Muscle of leg (tissue), 16 donors: ENCODE measurements at places on chromosomes 7 and 10.

- no peaks in the 10 kb centered on the region for H3K27me3 ChIP-seq
- H3K4me1 ChIP-seq = peaks cover 2% of the 10 kb centered on the region
- no peaks in the 10 kb centered on the region for H3K36me3 ChIP-seq
- H3K27ac ChIP-seq = no peak overlapping the region
- H3K4me3 ChIP-seq = no peak overlapping the region
Observed at GRCh38 chr7:43843296-43843695, 26.0 kb downstream of the MRPS24 start.

DNA sequence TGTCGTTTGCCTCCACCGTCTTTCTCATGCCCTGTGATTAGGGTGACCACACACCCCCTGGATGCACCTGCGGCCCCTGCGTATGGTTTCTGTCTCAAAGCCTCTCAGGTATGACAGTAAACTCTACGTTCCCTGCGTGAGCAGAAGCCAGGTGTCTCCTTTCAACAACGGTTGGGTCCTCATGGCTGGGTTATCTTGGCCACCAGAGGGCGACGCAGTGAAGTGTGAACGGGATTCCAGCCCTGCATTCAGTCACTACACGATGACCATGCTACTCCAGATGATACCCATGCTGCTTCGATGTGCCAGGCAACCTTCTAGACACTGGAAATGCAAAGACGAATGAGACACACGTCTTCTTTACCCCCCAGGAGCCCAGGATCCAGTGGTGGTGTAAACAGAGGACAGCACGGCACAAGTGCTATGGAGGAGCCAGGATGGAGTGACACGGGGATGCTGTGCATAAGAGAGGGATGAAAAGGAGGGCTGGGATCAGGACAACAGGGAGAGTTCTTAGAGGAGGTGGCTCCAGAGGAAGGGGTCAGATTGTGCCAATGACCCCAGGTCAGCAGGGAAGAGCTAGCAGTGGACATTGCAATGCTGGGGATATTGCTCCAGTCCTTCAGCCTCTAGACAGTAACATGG is 228.1 kb upstream of the PFKP start:
- DNase-seq = peak; percentile 15
- no peak overlapping the region for H3K27ac ChIP-seq
- H3K4me1 ChIP-seq = no peaks in the 10 kb centered on the region

DNA sequence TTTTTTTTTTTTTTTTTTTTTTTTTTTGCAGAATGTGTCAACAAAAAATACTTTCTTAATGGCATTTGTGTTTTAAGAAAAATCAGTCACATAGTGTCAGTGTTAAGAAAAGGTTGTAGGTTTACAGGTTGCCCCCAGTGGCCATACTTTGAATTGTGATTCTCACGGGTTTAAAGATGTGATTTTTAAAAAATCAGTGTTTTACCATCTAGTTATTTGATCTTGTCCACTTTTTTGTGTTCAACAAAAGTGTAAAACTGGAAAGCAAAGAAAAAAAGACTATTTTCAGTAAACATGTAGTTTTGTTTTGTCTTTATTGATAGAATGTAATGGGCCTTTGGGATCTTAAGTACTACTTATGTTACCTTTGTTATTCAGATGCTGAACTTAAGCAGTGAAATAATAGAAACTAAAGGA is 25.7 kb downstream of the SUV39H2 start:
- no peaks in the 10 kb centered on the region for H3K4me1 ChIP-seq
- peak; percentile 11 for DNase-seq
- peaks cover 24% of the 10 kb centered on the region for H3K36me3 ChIP-seq
- H3K27me3 ChIP-seq = no peaks in the 10 kb centered on the region
- no peak overlapping the region for H3K27ac ChIP-seq
- H3K4me3 ChIP-seq = no peak overlapping the region

DNA sequence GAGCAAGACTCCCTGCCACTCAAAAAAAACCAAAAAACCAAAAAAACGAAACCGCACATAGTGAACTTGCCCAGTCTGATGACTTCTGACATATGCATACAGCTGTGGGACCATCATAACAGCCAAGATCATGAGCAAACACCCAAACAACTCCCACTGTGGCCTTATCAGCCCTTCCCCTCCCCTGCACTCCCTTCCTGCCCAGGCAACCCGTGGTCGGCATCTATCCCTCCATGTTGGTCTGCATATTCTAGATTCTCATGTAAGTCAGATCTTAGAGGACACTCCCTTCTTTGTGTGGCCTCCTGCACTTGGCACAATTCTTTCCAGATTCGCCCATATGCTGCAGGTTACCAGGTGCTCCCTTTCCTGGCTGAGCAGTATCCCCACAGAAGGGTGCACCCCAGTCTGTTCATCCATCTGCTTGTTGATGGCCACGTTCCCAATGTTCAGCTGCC is 72.8 kb downstream of the GNA12 start:
- no peaks in the 10 kb centered on the region for H3K4me1 ChIP-seq
- no peaks in the 10 kb centered on the region for H3K27me3 ChIP-seq
- H3K27ac ChIP-seq = no peak overlapping the region
- peaks cover 13% of the 10 kb centered on the region for H3K36me3 ChIP-seq
- H3K4me3 ChIP-seq = no peak overlapping the region
- no peak for DNase-seq

DNA sequence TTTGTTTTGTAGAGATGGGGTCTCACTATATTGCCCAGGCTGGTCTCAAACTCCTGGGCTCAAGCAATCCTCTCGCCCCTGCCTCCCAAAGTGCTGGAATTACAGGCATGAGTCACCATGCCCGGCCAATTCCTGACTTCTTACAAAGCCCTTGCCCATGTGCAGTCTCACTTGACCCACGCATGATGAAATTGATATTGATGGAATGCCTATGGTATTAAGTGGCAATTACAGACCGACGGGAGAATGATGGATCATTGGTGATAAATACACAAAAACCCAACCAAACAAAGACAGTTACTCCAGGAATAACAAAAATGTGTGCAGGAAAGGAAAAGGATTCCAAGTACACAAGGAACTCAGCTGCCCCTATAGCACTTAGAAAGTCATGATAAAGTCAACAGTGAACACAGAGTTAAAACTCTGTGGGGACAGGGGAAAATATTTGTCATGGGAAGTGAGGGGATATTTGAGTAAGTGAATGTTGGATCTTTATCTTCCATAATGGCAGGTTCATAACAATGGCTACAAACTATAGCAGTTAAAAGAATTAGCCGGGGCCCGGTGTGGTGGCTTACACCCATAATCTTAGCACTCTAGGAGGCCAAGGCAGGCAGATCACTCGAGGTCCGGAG is 21.6 kb downstream of the HIP1 start:
- no peaks in the 10 kb centered on the region for H3K36me3 ChIP-seq
- DNase-seq = no peak
- H3K4me1 ChIP-seq = peaks cover 10% of the 10 kb centered on the region
- no peak overlapping the region for H3K4me3 ChIP-seq

DNA sequence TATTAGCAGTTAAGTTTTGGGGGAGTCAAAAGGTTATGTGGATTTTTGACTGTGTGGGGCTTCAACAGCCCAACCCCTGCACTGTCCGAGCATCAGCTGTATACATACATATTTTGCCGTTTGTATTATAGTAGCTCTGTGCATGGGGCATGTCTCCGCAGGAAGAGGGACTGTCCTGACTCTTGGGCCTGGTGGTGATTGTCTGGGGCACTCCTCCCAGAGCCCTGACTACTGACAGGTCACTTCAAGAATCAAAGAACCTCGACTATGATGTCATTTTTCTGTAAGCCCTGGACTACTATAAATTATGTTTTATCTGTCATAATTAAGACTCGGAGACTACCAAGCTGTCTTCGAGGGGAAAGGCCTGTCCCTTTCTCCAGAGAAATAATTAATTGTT is 51.8 kb downstream of the MGMT start:
- no peak for DNase-seq
- peaks cover 22% of the 10 kb centered on the region for H3K4me1 ChIP-seq
- no peak overlapping the region for H3K4me3 ChIP-seq
- H3K36me3 ChIP-seq = no peaks in the 10 kb centered on the region
- no peak overlapping the region for H3K27ac ChIP-seq

- H3K27ac ChIP-seq = no peak overlapping the region
- H3K36me3 ChIP-seq = no peaks in the 10 kb centered on the region
- H3K27me3 ChIP-seq = peaks cover 5% of the 10 kb centered on the region
- H3K4me1 ChIP-seq = no peaks in the 10 kb centered on the region
- peak; percentile 15 for DNase-seq
- no peak overlapping the region for H3K4me3 ChIP-seq
Observed at GRCh38 chr7:142808802-142809583, 38.2 kb downstream of the PRSS2 start.

DNA sequence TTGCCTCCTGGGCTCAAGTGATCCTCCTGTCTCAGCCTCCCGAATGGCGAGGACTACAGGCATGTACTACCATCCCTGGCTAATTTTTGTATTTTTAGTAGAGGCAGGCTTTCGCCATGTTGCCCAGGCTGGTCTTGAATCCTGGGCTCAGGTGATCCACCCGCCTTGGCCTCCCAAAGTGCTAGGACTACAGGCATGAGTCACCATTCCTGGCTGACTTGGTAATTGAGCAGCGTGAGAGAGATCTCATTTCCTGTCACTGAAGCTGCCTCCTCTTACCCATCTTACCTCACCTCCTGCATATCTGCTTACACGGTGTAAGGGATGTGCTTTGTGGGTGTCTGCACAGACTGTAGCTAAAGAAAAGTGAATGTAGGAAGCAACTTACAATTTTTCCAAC is 9.7 kb downstream of the IFIT3 start:
- peaks cover 23% of the 10 kb centered on the region for H3K4me1 ChIP-seq
- no peak for DNase-seq
- no peak overlapping the region for H3K27ac ChIP-seq
- no peaks in the 10 kb centered on the region for H3K27me3 ChIP-seq

DNA sequence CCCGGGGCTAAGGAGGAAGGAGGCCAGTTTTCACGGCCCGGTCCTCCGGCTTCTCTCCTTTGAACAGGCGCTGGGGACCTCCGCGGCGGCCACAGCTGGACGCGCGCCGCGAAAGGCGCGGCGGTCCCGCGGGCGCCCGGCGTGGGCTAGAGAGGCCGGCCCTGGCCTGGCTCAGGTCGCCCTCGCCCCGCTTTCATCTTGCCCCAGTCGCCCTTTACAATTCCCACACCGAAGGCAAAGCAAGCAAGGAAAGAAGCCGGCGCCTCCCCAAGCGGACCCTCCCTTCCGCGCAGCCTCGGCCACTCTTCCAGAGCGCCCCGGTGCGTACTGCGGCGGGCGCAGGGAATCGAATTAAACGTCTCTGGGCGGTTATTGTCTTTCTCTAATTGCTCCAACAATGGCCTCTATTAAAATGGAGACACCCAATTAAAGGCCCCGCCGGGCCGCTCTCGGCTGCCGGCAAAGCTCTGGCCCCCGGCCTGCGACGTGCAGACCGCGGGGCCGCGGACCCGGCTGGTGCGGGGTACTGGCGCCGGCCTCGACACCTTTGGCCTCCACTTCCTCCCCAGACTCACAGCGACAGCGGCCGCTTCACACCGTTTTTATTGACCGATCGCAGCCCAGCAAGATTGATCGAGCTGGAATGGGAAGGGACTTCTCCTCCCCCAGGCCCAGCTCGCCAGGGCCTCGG is 4.5 kb upstream of the GATA3 start:
- H3K27ac ChIP-seq = no peak overlapping the region
- H3K36me3 ChIP-seq = no peaks in the 10 kb centered on the region
- peaks cover 53% of the 10 kb centered on the region for H3K4me1 ChIP-seq

GRCh38 chr7:95157381-95157780 is 167.0 kb downstream of the PON1 start:
- peaks cover 6% of the 10 kb centered on the region for H3K36me3 ChIP-seq
- H3K4me1 ChIP-seq = no peaks in the 10 kb centered on the region
- DNase-seq = no peak
- H3K27me3 ChIP-seq = no peaks in the 10 kb centered on the region
- no peak overlapping the region for H3K4me3 ChIP-seq

DNA sequence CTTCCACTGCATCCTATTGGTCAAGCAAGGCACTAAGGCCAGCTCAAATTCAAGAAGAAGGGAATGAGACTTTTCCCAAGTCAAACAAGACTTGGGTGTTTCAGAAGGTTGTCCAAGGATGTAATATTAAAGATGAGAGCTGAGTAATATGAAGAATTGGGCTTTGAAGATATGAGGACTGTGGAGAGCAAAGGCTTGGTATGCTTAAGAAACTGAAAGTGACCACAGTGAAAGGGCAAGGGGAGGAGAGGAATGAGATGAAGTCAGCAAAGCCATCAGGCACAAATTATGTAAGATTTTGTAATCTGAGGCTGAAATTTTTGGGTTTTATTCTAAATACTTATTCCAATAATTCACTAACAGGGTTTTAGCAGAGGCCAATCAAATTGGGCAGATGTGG is 38.6 kb upstream of the NPY start:
- no peak for DNase-seq
- no peaks in the 10 kb centered on the region for H3K4me1 ChIP-seq
- H3K27ac ChIP-seq = no peak overlapping the region

DNA sequence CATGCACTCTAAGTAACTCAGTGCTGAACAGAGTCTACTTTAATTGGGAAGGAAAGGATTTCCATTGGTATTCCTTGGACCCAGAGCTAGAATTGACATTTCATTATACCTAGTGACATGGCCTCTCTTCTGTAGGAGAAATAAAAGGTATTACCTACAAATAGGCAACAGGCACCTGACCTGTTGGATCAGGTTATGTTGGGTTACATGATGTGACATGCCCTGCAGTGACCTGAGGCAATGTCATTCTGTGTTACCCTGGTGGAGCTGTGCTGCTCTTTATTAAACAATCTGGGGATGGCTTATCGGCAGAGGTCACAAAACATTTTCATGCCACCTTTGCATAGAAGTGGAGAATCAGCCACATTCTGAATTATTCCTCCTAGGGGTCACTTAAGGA is 427.7 kb downstream of the MDFIC start:
- H3K36me3 ChIP-seq = no peaks in the 10 kb centered on the region
- no peak overlapping the region for H3K27ac ChIP-seq
- DNase-seq = no peak
- no peak overlapping the region for H3K4me3 ChIP-seq
- H3K27me3 ChIP-seq = no peaks in the 10 kb centered on the region

- DNase-seq = no peak
- H3K4me3 ChIP-seq = no peak overlapping the region
- peaks cover 6% of the 10 kb centered on the region for H3K4me1 ChIP-seq
- no peaks in the 10 kb centered on the region for H3K27me3 ChIP-seq
- H3K36me3 ChIP-seq = no peaks in the 10 kb centered on the region
Observed at GRCh38 chr10:530717-531116, 158.8 kb downstream of the DIP2C start.

DNA sequence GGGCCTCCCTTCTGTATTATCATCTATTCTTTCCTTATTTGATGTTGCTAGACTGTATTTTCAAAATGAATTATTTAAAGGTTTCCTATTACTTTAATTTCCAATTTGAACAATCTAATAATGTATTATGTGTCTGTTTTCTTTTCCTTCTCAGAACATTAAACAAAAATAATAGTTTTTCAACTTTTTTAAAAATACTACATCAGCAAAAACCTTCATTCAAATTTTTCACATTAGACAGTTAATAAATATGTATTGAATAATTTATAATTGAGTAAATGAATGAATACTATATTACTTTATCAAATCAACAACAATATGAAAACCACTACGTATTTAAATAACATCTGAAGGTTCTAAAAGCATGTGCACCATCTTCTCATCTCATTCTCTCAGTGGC is 644.1 kb upstream of the SEMA3D start:
- no peaks in the 10 kb centered on the region for H3K36me3 ChIP-seq
- H3K4me1 ChIP-seq = no peaks in the 10 kb centered on the region
- DNase-seq = no peak
- H3K4me3 ChIP-seq = no peak overlapping the region
- H3K27me3 ChIP-seq = no peaks in the 10 kb centered on the region
